ENCODE measurements at places on chromosomes 1 and 21.
A peak's percentile ranks its signal among the peaks of the same experiment; 100 is the strongest.

DNA sequence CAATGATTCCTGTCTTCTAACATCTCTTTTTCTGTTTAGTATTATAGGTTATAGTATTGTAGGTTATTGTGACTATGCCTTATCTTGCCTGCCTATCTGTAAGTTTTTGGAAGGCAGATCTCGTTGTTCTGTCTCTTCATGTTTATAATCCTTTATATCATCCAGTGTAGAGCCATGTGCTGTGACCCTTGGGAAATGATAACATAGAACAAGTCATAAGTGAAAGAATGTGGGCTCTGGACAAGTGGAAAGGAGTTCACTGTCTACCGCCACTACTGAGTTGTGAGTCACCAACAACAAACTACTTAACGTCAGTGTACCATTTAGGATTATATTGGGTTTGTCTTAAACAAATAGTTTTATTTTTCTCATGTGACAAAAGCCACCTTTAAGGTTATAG is 139.3 kb downstream of the LYPLAL1 start:
- DNase-seq, result no peak

DNA sequence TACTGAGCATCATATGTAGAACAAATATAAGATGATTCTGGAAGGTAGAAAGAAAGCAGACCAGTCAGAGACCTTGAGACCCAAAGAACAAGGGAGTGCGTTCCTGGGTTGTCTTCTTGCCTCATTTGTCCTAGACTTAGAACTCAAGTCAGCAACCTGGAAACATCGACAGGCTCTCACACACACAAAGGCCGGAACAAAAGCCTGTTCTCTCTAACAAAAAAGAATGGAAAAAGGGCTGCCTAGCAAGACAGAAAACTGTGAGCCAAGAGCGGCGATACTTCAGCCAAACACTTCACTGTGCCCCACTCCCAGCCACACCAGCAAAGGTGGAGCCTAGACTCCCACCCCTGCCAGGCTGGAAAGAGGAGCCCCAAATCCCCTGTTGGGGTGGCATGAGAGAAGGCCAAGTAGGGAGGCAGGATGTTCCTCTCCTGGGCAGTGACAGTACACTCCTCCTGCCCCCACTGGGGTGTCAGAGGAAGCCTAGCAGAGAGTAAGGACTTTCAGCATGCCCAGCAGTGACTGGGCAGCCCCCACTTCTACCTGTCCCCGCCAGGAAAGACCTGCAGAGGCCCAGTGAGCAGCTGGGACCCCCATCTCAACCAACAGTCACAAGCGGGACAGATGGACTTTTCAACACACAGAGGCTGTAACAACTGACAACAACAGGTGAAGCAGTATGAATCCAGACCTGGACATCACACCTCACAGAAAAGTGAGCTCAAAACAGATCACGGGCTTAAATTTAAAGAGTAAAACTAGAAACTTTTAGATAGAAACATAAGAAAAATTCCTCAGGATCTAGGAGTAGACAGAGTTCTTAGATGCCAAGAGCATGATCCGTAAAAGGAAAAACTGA is 33.0 kb downstream of the MRAP start:
- DNase-seq, result no peak

- DNase-seq, result no peak
Observed at GRCh38 chr1:41714638-41715389, 203.9 kb downstream of the HIVEP3 start.

DNA sequence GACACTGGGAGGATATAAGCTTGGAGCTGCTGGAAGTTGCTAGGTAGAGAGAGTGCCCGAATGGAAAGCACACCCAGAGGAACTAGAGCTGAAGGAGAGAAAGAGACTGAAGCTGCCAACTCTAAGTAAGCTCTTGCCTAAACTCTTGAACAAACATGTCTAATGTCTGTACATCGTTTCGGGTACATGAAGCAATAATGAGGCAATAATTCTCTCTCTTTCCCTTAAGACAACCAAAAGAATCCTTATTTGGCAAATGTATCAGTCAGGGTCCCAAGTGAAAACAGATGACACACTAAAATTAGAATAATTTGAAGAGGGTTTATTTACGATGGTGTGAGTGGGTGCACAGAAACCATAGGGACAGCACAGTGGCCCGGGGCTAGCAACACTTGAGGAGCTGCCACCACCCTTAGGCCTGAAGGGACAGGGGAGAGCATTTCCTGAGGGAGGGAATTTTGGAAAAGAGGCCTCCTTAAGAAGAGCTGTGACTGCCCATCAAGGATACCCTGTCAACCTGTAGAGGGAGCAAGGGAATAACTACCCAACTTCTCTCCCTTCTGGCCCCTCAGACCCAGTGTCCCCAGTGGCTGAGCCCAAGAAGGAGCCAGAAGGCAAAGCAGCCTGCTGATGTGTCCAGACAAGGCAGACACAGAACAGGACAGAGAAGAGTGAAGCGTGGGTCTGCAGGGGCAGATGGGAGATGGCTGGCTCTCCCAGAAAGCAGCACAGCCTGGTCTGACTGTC is 36.1 kb upstream of the KHDRBS1 start:
- peak; percentile 77 for DNase-seq

- no peak for DNase-seq
Observed at GRCh38 chr1:221089803-221090202, 210.6 kb downstream of the HLX start.

DNA sequence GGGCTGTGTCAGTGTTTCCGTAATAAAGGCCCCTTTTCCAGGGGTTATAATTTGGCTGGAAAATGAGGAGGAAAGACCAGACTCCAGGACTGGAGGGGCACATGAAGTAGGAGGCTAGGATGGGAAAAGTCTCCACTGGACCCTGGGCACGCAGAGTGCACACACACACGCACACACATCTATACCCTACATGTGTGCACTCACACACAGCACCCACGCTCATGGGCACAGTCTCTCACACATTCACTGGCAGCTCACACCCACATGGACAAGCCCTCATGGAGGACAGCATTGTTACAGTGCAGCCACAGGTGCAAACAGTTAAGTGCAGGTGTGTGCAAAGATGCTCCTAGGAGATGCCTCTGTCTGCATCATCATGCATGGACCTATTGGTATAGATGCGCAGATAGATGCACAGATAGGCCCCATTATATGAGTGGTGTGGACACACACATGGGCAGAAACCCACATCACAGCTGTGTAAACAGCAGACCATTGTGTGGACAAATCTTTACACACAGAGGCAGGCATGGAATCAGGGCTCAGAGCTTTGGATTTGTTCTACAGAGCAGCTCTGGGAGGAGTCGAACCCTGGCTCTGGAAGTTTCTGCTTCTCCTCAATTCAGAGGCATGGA is 9.1 kb upstream of the RUNX3 start:
- no peak for DNase-seq

DNA sequence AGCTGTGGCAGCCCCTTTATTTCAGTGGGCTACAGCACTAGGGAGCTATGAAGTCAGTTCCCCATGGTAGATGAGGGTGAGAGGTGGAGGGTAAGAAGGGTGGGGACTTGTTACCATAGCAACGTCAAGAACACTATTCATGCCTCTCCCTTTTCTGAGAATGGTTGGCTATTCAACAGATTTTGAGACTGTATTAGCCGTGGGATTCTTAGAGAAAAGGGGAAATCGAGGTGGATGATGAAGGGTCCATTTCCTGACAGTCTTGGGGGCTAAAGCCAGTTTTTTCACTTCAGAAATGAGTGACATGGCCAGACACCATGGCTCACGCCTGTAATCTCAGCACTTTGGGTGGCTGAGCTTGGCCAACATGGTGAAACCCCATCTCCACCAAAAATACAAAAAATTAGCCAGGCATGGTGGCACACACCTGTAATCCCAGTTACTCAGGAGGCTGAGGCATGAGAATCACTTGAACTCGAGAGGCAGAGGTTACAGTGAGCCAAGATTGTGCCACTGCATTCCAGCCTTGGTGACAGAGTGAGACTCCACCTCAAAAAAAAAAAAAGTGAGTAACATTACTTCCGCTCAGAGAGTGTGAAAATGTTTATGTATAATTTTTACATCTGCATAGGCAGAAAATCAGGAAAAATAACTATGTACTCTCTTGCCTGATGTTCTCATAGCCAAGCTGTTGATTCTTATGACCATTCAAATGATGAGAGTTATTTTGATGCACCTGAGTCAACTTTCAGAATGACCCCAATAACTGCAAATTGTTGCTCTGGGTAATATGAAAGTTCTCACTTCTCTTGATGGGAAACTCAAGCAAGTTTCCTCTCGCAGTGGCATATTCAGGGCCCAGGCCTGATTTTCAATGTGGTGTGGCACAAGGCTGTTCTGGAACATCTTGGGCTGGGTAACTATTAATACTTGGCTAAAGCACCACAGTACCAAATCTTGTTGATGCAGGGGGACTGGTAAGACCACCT is 23.2 kb upstream of the RGSL1 start:
- DNase-seq, result no peak
